ENCODE measurements at places on chromosomes 6 and 20.
A peak's percentile ranks its signal among the peaks of the same experiment; 100 is the strongest.

- DNase-seq = no peak
Measured at GRCh38 chr6:7669742-7670141, 56.2 kb upstream of the BMP6 start.

DNA sequence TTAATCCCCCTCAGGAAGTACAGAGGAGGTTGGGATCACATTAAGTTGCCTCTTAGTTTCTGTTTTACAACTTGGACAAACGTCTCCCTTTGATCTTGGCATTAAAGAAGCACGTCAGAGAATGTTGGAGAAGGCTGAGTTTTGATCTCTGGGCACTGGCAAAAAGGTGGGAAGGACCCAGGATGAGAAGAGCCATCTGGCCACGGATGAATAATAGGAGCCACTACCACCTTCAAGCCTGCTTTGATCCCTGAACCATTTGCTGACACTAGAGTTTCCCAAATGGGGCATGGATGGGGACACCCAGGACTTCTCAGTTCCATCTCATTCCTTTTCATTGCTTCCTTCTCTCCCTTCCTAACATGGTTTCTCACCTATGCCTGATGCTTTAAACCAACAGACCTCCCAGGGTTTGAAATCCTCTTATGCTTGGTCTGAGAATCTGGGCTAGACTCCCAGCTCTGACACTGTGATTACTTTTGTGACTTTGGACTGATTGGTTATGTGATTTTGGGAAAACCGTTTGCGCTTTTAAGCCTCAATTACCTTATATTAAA lies 5.8 kb downstream of the TM9SF4 start:
- DNase-seq = no peak

DNA sequence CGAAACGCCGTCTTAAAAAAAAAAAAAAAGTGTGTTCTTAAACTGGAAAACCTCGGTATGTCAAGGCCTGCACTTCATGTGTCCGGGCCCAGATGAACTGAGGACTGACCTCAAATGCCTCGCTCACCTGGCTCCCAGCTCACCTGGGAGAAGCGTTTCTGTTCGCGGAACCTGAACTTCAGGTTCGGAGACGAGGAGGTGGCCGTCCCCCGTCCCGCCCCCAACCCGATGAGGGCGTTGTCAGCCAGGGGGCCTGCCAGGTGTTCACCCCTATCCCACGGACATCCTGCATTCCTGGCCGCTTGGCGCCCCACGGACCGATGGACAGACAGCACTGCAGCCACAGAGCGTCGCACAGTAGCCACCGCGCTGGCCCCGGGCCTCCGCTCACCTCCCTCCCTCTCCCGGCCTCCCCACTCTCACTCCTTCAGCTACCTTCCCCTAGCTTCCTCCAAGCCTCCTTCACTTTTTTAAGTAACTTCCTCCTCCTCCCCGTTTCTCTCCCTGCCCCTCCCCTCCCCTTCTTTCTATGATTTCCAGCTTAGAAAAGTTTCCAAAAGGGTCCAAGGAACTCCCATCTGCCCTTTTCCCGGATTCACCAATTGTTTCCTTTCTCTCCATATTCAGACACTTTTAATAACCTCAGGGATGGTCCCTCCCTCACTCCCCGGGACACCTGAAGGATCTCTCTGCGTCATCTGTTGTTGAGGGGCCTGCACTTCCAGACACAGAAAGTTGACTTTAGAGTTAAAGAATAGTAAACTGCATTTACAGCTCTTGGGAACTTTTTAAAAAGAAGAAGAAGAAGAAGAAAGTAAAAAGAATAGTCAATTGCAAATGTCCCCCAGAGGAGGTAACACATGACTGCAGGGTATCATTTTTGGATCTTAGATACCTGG lies 22.7 kb upstream of the MCM3 start:
- DNase-seq = no peak

DNA sequence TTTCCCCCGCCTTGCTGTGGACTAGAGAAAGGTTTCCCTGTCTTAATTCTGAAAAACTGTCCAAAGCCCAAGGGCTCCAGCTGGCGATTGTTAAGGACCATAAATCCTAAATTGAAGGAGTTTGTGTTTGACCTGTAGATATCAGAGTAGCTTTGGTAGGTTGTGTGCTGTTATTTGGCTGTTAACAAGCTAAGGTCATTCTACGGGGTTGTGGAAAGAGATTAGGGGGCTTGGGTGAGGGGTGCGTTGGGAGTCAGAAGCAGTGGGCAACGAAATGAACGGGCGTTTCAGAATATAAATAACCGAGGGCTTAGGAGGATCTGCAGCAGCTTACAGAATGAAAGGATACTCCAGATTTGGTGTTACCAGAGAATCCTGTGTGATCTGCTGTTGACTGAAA lies 32.6 kb upstream of the BTN3A2 start:
- DNase-seq = no peak

DNA sequence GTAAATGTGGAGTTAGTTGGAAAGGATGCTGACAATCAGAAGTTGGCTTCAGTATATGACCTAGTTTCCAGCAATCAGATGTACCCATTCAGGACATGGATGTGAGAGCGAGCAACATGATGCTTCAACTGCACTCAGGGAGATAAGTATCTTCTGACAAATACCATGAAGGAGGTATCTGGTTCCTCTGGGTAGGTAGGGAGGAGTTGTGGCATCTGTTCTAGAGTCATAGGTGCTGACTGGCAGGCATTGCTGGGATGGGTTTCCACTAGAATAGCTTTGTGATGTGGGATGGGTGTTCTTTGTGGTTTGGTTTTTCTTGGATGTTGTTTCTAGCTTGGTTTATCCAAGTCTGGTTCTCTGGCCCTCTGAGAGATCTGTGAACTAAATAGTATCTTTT lies 3.9 kb upstream of the REV3L start:
- DNase-seq = peak; percentile 17

GRCh38 chr20:17334932-17335331 lies 108.1 kb downstream of the PCSK2 start:
- DNase-seq = no peak

Data from hematopoietic multipotent progenitor cell treated with erythropoietin and hydrocortisone succinate and interleukin-3 and kit ligand, for 17 days (in vitro differentiated cells).